ENCODE measurements at places on chromosomes 16 and 17.

DNA sequence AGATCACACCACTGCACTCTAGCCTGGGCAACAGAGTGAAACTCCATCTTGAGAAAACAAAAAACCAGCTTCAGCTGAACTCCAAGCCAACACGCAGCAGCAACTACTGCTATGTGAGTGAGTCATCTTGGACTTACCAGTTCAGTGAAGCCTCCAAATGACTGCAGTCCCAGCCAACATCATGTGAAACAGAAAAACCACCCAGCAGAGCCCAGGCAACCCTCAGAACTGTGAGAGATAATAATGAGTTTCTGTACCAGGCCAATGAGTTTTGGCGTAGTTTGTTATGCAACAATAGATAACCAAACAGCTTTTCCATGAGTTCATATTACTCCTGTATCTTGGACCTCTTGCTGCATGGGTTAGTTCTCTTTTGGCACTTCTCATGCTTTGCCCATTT is 23.3 kb downstream of the PHF12 start:
- no peak overlapping the region for H3K4me3 ChIP-seq
- H3K36me3 ChIP-seq: peaks cover 15% of the 10 kb centered on the region
- DNase-seq: peak; percentile 9
- H3K27me3 ChIP-seq: no peaks in the 10 kb centered on the region
- peaks cover 29% of the 10 kb centered on the region for H3K4me1 ChIP-seq

DNA sequence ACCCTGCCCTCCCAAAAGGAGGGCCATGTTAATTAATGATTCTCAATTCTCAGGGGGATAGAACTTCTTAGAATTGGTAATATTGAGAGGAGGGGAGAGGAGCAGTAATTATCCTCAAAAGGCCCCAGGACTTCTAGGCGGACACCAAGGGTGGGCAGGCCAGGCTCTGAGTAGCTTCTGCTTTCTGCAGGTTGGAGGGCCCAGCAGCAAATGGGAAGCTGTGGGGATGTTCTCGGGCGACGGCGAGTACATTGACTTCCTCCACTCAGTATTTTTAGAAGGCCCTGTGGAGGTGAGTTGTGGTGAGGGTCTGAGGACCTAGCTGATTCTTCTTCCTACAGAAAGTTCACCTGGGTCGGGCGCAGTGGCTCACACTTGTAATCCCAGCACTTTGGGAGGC is 57.5 kb downstream of the DNAH2 start:
- H3K36me3 ChIP-seq: no peaks in the 10 kb centered on the region
- H3K27me3 ChIP-seq: no peaks in the 10 kb centered on the region
- no peak for DNase-seq
- H3K27ac ChIP-seq: no peak overlapping the region

- H3K4me1 ChIP-seq: peaks cover 8% of the 10 kb centered on the region
- H3K36me3 ChIP-seq: no peaks in the 10 kb centered on the region
- H3K27ac ChIP-seq: no peak overlapping the region
- H3K4me3 ChIP-seq: peak overlapping the region; percentile 17
- peak; percentile 40 for DNase-seq
These were observed 1.3 kb upstream of the TMEM92 start for GRCh38 chr17:50272711-50273653.

DNA sequence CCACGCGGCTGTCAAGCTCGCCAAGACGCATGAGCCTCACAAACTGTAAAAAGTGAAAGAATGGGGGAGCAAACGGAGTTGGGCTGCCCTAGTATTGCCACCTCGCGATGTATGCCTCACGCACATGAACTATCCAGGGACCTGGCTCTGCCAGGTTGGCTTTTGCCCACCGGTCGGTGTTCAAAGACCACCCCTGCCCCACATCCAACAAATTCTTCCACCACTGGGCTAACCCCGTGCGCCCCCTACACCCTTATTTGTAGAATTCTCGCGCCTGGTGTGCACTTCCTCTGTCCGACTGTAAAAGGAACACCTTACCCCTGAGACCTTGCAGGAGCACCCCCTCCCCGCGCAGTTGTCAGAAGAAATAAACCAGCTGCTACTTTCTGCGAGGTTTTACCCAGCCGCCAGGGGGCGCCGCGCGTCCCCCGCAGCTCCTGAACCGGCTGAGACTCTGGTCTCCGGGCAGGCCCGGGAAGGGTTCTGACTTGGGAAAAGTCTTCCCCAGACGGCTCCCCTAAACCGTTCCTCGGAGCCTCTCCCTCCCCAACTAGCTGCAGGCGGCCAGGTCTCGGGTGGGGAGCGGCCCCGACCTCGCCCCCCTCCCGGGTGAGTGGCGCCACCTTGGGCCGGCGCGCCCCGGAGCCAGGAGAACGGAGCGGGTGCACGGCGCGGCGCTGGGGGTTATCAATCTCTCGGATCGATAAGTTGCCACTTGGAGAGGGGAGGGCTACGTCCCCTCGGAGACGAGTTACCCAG is 1.7 kb upstream of the ZNF423 start:
- peaks cover 12% of the 10 kb centered on the region for H3K27me3 ChIP-seq
- H3K4me3 ChIP-seq: peak overlapping the region; percentile 25
- H3K4me1 ChIP-seq: peaks cover 20% of the 10 kb centered on the region

DNA sequence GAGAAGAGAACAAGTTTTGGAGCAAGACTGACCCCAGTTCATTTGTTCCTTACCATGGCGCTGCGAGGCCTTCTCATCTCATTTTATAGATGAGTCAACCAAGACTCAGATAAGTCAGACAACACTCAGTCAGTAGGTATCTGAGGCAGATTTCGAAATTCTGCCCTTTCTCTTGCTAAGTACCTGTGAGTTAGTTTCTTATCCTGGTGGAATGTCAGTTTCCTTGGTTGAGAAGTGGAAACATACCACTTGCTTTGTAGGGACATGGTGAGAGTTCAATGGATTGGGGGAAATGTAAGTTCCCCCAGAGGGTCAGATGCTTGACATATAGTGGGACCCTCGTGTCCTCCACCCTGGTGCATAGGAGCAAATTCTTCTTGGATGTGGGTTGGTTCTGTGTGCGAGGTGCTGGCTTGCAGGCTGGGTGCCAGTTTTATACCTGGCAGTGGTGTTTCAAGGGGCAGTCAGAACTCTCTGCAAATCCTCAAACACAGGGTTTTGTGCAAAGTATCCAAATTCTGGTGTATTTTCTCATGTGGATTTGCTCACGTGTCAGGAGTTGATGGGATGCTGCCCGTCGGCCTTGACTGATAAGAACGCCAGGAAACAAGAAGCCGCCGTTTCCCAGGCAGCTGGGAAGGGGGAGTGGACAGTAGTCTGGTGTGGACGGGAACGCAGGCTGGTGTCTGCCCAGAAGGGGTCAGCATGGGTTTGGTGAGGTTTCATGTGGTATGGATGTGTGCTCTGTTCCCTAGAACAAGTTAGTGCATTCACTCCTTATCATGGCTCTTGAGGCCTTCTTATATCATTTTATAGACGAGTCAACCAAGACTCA is 61.1 kb upstream of the CIBAR2 start:
- no peaks in the 10 kb centered on the region for H3K36me3 ChIP-seq
- H3K27me3 ChIP-seq: peaks cover 6% of the 10 kb centered on the region
- H3K4me1 ChIP-seq: no peaks in the 10 kb centered on the region
- no peak overlapping the region for H3K27ac ChIP-seq

GRCh38 chr17:80660527-80661198 is 116.0 kb downstream of the RPTOR start:
- no peaks in the 10 kb centered on the region for H3K27me3 ChIP-seq
- H3K27ac ChIP-seq: no peak overlapping the region
- H3K36me3 ChIP-seq: no peaks in the 10 kb centered on the region
- peaks cover 18% of the 10 kb centered on the region for H3K4me1 ChIP-seq
- H3K4me3 ChIP-seq: no peak overlapping the region
- DNase-seq: no peak

DNA sequence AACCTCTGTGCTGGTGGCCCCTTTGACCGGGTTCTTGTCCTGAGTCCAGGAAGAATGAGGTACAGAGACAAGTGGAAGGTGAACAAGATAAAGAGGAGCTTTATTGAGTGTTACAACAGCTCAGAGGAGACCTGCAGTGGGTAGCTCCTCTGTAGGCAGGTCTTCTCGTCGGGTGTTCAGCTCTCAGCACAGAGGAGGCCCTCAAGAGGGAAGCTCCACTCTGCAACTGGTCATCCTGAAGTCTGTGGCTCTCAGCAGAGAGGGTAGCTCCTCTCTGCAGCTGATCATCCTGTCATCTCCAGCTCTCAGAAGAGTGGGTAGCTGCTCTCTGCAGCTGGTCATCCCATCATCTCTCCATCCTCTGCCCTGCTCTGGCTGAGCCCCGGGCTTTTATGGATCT is 39.7 kb downstream of the SCPEP1 start:
- no peak overlapping the region for H3K27ac ChIP-seq
- no peaks in the 10 kb centered on the region for H3K4me1 ChIP-seq
- no peaks in the 10 kb centered on the region for H3K27me3 ChIP-seq
- DNase-seq: no peak
- no peaks in the 10 kb centered on the region for H3K36me3 ChIP-seq

- H3K36me3 ChIP-seq: no peaks in the 10 kb centered on the region
- no peak overlapping the region for H3K27ac ChIP-seq
- no peak for DNase-seq
- H3K4me3 ChIP-seq: no peak overlapping the region
- H3K4me1 ChIP-seq: peaks cover 11% of the 10 kb centered on the region
These were observed 684 bp upstream of the SPIRE2 start for GRCh38 chr16:89827383-89828198.

DNA sequence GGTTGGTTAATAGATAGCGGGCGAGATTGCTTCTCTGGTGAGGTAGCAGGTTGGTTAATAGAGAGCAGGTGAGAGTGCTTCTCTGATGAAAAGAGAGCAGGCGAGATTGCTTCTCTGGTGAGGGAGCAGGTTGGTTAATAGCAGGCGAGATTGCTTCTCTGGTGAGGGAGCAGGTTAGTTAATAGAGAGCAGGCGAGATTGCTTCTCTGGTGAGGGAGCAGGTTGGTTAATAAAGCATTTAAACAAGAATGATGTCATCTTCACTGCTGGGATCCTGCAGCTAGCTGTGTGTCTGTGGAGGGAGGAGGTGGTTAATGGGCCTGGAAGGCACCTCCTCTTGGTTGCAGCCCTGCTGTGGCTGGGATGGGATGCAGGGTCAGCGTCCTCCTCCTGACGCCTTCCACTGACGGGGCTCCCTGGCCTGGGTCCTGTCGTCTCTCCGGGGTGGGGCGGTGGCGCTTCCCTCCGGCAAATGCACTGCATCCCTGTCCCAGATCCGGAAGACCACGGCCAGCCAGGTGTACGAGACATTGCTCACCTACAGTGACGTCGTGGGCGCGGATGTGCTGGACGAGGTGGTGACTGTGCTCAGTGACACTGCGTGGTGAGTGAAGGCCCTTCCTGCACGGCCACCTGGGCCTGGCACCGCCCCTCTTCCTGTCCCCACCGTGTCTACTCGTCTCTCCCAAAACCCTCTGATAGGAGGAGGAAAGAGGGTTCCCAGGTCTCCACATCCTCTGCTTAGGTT is 99.2 kb upstream of the ZNF750 start:
- DNase-seq: no peak
- no peaks in the 10 kb centered on the region for H3K4me1 ChIP-seq
- no peaks in the 10 kb centered on the region for H3K27me3 ChIP-seq
- H3K4me3 ChIP-seq: no peak overlapping the region
- H3K36me3 ChIP-seq: peaks cover 73% of the 10 kb centered on the region

- no peaks in the 10 kb centered on the region for H3K27me3 ChIP-seq
- peaks cover 93% of the 10 kb centered on the region for H3K4me1 ChIP-seq
- DNase-seq: no peak
- H3K36me3 ChIP-seq: peaks cover 7% of the 10 kb centered on the region
These were observed 11.6 kb downstream of the COTL1 start for GRCh38 chr16:84606081-84606875.

DNA sequence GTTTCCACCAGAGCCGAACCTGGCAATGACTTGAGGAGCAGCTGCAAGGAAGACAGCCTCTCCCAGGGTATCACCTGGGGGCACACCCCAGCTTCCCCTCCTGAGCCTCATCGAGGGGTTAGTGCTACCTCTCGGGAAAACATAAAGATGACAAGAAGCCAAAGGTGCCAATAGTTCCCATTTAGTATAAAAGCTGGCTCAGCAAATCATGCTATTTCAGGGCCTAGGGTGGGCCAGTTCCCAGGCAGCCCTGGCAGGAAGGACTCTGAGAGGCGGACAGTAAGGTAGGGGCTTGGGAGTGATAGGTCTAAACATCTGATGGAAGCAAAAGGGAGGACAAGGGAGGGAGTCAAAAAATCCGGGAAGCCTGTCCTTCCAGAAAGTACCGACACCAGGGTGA is 46.2 kb downstream of the SOST start:
- H3K27ac ChIP-seq: no peak overlapping the region
- no peaks in the 10 kb centered on the region for H3K36me3 ChIP-seq
- DNase-seq: no peak
- H3K4me1 ChIP-seq: peaks cover 9% of the 10 kb centered on the region
- H3K27me3 ChIP-seq: peaks cover 4% of the 10 kb centered on the region

DNA sequence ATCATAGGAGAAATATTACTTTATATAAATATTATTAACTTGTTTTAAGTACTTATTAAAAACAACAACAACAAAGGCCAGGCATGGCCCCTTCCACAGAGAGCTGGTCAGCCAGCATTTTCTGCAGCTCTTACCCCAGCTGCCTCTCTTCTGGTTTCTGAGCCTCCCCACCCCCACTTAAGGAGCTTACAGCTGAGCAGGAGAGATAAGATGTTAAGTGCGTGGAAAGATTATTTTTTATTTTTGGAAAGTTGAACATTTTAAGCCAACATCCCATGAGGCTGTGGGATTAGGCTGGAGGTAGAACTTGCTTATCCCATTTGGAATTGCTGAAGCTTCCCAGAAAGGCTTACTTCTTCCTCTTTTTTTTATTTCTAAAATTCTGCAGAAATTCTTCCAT is 401.2 kb downstream of the SEC14L1 start:
- no peaks in the 10 kb centered on the region for H3K4me1 ChIP-seq
- no peaks in the 10 kb centered on the region for H3K36me3 ChIP-seq
- no peak overlapping the region for H3K4me3 ChIP-seq
- no peaks in the 10 kb centered on the region for H3K27me3 ChIP-seq
